ENCODE measurements at places on chromosomes 1 and 21.

- DNase-seq: no peak
These were observed 10.0 kb downstream of the RBM34 start for GRCh38 chr1:235151033-235151432.

GRCh38 chr1:17122521-17123164, 3.4 kb upstream of the PADI2 start:
- no peak for DNase-seq

- peak; percentile 25 for DNase-seq
These were observed 1.4 kb downstream of the WDR26 start for GRCh38 chr1:224433041-224433691.

DNA sequence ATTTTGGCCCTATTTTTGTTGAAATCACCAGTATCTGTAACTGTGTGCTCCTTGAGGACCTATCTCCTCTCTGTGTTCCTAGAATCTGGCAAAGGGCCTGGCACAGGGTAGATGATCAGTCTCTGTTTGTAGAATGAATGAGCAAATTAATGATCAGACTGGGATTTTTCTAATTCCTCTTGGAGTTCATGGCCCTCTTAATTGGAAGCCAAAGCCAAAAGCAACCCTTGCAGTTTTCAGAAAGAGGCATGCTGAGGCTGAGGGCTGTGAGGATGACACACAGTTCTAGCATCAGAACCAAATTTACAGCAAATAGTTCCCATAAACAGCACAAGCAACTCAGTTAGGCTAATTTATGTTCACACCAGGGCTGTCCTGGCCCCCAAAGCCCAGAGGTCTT, 111.1 kb upstream of the BEND5 start:
- DNase-seq: no peak

DNA sequence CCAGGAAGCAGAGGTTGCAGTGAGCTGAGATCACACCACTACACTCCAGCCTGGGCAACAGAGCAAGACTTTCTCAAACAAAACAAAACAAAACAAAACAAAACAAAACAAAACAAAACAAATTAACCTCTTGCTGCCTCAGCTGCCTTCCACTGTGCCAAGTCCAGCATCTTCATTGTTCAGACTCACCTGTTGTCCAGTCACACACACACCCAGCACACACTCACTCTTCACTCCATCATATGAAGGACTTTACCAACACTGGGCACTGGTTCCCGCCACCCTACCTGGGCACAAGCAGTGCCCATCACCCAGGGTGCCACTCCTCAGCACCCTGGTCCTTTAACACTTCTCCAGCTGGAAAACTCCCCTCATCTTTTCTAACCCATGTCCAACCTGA, 14.6 kb downstream of the PYCR2 start:
- no peak for DNase-seq

GRCh38 chr1:168362991-168363390, 82.3 kb downstream of the TBX19 start:
- DNase-seq: no peak

DNA sequence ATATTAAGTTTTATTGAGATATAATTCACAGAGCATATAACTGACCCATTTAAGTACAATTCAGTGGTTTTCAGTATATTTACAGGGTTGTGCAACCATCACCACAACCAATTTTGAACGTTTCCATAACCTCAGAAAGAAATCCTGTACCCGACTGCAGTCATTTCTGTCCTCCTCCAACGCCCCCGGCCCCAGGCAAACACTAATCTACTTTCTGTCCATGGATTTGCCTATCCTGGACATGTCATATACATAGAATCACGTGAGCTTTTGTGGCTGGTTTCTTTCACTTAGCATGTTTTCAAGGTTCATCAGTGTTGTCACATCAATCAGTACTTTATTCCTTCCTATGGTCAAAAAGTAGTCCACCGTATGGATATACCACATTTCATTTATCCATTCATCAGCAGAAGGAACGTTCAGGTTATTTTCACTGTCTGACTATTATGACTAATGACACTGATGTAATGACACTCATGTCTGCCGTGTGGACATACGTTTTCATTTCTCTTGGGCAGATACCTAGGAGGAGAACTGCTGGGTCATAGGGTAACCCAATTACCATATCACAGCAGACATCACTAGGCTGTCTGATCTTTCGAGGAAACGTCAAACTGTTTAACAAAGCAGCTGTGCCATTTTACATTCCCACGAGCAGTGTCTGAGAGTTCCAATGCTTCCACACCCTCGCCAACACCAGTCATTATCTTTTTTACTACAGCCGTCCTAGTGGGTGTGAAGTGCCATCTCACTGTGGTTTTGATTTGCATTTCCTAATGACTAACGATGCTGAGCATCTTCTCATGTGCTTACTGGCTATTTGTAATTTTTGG, 30.8 kb downstream of the MRPL37 start:
- no peak for DNase-seq

DNA sequence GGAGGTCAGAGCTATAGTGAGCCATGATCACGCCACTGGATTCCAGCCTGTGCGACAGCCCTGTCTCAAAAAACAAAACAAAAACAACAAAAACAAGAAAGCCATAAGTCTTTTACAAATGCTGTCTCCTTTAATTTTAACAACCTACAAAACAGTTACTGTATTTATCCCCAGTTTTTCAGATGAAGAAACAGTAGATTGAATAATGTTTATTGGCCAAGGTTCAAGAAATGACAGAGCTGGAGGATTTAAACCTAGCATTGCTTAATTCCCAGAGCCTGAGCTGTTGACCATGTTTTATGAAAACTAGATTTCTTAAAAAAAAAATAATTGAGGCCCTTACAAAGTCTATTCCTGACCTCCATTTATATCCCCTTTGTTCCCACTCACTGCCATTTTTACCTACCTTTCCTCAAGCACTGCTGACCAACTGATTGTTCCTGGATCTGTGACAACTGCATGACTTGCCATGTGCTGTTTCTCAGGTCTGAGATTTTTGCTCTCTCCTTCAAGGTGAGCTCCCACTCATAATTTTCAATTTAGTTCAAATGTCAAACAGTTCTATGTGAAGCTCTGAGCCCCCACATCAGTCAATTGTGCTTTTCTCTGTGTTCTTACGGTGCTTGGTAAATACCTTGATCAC, 140.8 kb downstream of the CHRM3 start:
- no peak for DNase-seq

- no peak for DNase-seq
These were observed 25.0 kb upstream of the POU3F1 start for GRCh38 chr1:38071312-38072256.

DNA sequence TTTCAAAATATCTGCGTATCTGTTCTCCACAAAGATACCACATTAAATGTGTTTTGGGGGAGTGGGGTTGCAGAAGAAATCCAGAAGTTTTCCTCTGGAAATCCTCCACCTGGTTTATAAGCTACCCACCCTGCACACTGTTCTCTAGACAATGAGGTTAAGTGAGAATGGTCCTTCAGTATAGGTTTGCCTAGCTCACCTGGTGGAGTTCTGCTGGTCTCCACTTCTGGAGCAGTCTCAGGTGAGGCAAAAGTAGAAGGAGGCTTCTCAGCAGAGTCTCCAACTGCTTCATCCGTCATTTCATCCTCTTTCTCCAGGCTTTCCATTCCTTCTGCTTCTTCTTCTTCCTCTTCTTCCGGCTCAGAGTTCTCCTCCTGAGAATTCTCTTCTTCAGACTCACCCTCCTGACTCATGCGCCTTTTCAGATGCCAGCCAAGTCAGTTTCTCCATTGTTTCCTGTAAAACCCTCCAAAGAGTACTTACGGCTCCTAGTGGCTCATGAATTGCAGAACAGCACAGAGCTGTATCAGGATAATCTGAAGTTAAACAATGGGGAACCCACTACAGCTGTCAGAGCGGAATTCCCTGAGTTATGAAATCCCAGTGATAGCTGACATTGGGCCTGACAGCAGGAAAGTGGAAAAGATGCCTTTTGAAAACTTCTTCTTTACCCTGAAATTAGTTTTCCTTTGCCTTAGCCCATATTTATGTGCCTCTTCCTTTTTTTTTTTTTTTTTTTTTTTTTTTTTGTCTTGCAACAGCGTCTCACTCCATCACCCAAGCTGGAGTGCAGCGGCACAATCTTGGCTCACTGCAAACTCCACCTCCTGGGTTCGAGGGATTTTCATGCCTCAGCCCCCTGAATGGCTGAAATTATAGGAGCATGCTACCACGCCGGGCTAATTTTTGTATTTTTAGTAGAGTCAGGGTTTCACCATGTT, 38.5 kb downstream of the MSTO1 start:
- no peak for DNase-seq

GRCh38 chr1:3037281-3038040, 16.2 kb downstream of the ACTRT2 start:
- DNase-seq: no peak

GRCh38 chr1:58437623-58438022, 108.9 kb downstream of the OMA1 start:
- no peak for DNase-seq

DNA sequence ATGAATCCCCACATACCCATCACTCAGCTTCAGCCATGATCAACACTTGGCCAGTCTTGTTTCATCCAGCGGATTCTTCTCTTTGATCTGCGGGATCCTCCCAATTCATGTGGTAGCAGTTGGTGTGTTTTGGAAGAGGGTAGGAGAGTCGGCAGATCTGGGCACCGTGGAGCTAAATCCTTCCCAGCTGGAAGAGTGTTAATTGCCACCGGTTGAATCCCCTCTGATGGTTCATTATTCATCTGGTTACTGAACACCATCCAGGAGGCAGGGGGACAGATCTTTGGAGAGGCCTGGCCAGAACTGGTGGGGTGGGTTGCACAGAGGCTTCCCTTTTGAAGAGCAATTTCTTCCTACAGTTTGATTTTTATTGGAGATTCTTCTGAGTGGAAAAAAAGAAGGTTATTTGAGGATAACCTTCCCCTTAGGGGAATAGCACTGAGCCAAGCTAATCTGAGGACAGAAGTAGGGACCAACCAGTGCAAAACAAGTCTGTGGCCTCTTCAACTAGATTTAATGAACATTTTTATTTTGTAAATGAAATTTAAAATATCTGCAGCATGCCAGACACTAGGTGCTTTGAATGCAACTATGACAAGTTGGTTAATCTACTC, 8.1 kb downstream of the NFASC start:
- no peak for DNase-seq

DNA sequence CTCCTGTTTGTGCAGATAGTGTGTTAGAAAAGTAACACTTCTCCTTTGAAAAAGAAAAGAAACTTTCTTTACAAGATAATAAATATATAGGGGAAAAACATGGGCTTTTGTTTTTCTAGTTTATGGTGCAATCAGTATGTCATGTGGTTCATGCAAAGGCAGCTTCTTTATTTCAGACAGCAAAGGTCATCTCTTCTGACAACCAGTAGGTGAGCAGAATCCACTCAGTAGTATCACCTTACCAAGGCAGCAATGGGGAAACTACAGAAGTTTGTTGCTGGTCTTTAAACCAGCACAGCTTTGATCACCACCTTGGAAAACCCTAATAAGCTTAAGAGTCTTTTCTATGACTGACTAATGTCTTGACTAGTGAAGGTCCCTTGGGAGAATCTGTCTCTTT, 13.0 kb upstream of the SAMSN1 start:
- DNase-seq: no peak

- DNase-seq: no peak
These were observed 1.8 kb upstream of the NFIA start for GRCh38 chr1:61080413-61081143.

- DNase-seq: no peak
These were observed 47.2 kb downstream of the LRRC53 start for GRCh38 chr1:74465193-74465681.

GRCh38 chr1:61052395-61053225, 29.8 kb upstream of the NFIA start:
- DNase-seq: no peak

DNA sequence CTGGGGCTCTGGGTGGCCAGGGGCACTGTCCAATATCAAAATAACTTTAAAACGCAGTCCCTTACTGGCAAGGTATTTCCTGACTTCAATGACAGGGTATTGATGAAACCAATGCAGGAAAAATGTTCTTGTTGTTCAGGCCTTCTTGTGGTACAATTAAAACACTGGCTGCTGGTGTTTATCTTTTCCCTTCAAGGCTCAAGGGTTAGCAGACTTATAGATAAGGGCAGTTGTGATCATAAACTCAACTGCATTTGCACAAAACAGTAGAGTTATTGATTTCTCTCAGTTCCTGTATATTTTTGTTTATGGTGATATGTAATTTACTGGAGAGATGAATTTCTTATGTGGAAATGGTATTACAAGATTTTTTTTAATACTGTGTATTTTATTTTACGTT, 2.7 kb upstream of the CD84 start:
- no peak for DNase-seq

DNA sequence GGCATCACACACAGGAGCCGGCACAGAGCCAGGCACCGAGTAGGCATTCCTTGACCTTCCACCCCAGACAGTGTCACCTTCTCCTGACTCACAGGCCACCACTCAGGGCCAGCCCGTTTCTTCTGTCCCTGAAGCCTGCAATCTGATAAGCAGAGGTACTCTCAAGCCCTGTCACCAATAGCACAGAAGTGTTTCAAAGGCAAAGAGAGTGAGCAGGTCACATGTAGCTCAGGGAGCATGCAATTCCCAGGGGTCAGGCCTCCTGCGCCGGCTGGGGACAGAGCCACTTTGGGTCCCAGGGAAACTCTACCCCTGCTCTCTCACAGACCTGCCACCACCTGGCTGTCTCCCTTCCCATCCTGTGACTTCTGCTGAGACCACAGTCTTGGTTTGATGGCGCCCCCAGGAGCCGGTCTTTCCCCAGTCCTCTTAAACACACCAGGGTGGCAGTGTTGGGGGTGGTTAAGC, 13.2 kb downstream of the CAPN9 start:
- DNase-seq: peak; percentile 73

DNA sequence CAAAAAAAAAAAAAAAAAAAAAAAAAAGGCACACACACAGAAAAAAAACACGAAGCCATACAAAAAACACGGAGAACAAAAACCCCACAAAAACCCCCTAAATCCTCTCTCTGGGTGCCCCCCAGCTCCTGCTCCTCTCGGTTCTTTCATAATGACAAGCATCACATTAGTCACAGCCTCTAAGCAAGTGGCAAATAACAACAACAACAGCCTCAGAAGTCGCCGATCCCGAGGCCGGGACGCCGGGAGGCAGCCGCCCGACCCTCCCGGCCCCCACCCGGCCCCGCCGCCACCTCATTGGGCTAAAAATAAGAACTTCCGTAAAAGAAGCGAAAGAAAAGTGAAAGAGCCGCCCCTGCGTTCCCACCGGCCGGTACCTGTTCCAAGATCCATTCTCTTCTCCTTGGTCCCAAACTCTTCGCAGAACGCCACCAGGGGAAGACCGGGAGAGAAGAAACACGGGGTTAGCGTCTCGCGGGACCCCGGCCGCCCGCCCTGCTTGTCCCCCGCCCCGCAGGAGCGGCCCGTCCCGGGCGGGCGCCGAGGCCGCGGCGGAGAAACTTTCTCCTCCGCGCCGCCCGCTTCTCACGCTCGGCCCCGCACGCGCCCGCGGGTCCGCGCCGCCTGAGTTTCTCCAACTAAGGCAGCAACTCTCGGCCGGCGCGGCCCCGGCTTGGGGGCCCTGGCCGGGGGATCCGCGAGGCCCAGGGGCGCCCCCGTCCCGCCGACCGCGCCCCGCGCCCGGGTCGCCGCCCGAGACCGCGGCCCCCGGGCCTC, 102.8 kb downstream of the CASZ1 start:
- DNase-seq: no peak

GRCh38 chr1:21042929-21043605, 133.6 kb downstream of the EIF4G3 start:
- no peak for DNase-seq

GRCh38 chr1:204432708-204433107, 21.1 kb upstream of the PPP1R15B start:
- DNase-seq: no peak

Data from NCI-H1436 (cell line).